ENCODE measurements at places on chromosomes 5 and 9. TPM values are rescaled to one million over a fixed set of nuclear protein-coding genes. Genes with fewer than 3 reads are reported as not detected.

DNA sequence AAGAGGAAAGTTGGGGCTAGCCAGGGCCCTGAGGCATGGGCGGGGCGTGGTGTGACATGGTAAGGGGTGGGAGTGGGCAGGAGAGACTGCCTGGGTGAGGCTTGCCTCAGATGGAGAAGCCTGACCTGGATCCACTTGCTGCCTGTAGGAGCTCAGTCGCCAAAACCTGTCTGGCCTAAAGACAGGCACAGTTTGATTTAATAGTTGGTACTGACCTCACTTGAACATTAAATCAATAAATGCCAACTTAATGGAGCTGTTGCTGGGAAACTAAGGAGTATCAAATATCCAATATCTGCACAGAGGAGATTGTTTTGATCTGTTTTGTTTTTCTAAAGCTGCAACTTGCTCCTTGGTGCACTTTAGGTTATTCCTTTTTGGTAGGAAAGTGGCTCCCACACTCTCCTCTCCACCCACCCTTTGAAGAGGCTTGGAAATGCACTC, 86.4 kb downstream of the RCL1 start:
- no peak overlapping the region for H3K4me3 ChIP-seq
- H3K27ac ChIP-seq = no peak overlapping the region
- no peaks in the 10 kb centered on the region for H3K27me3 ChIP-seq
- no peaks in the 10 kb centered on the region for H3K36me3 ChIP-seq
- DNase-seq = no peak

The PCDHAC1 gene
- total RNA-seq = not detected

The CNOT8 gene
- 42.4 TPM for total RNA-seq

DNA sequence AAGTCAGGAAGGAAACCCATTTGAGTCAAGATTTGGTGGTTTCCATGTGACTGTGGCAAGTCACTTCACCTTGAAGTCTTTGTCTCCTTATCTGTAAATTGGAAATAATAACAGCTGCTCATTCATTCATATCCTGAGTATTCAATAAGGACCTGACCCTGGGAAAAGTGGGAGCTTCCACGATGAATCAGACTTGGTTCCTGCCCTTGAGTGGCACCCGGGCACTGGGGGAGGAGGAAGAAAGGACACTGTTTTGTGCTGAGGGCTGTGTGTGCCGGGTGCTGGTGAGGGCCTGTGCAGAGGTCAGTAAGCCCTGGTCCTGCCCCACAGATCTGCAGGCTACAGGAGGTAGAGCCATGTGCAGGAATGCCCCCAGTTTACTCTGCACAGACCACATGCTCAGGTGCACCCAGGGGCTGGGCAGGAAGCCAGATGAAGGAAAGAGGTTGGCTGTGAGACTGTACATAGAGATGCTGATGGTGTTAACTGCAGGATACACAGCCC, 6.8 kb downstream of the NDST1 start:
- H3K36me3 ChIP-seq = peaks cover 3% of the 10 kb centered on the region
- no peaks in the 10 kb centered on the region for H3K27me3 ChIP-seq
- no peak overlapping the region for H3K4me3 ChIP-seq
- no peaks in the 10 kb centered on the region for H3K4me1 ChIP-seq
- H3K27ac ChIP-seq = no peak overlapping the region

DNA sequence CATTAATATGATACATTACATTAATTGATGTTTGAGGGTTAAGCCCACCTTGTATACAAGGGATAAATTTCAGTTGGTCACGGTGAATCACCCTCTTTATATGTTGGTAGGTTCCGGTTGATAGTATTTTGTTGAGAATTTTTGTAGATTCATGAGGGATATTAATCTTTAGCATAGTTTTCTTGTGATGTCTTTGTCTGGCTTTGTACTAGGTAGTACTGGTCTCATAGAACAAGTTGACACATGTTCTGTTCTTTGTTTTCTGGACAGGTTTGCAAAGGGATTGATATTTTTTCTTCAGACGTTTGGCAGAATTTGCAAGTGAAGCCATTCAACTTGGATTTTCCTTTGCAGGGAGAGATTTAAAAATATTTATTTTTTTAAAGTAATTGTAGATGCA, 49.1 kb upstream of the CLK4 start:
- H3K36me3 ChIP-seq = no peaks in the 10 kb centered on the region
- no peak overlapping the region for H3K27ac ChIP-seq
- H3K4me3 ChIP-seq = no peak overlapping the region
- no peak for DNase-seq
- no peaks in the 10 kb centered on the region for H3K4me1 ChIP-seq

DNA sequence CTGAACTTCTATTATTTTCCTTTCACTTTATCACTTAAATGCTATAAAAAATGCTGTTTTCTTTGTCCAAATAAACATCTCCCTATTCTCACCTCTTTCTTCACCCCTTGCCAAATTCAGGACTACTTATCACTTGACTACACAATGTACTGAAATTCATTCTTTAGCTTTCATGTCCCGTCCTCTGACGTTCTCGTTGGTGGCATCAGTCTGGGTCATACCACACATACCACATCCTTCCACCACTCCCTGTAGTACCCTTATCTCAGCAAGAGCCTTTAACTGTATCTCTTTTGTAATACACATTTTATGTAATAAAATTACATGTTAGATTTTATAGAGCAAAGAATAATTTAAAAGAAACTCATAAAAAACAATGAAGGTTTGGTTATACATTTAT, 231.1 kb upstream of the PAPPA start:
- no peak for DNase-seq
- no peaks in the 10 kb centered on the region for H3K36me3 ChIP-seq
- no peak overlapping the region for H3K4me3 ChIP-seq
- H3K27me3 ChIP-seq = no peaks in the 10 kb centered on the region
- no peak overlapping the region for H3K27ac ChIP-seq
- no peaks in the 10 kb centered on the region for H3K4me1 ChIP-seq

DNA sequence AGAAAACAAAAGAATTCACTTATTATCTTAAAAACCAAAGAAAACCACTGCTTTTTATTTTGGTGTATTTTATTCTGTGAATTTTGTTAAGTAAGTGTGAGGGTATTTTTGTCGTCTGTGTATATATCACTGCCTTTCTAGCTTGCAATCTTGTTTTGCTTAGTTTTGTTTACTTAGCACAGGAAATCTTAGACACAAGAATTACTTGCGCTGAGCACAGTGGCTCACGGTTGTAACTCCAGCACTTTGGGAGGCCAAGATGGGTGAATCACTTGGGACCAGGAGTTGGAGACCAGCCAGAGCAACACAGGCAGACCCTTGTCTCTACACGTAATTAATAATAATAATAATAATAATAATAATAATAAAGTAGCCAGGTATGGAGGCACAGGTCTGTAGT, 230.3 kb downstream of the PAPPA start:
- no peaks in the 10 kb centered on the region for H3K4me1 ChIP-seq
- no peaks in the 10 kb centered on the region for H3K36me3 ChIP-seq
- no peak for DNase-seq
- H3K4me3 ChIP-seq = no peak overlapping the region

The FOXD4L4 gene
- total RNA-seq = 0.24 TPM

GRCh38 chr9:93541581-93542349, 34.6 kb upstream of the PHF2 start:
- H3K36me3 ChIP-seq = peaks cover 27% of the 10 kb centered on the region
- H3K4me1 ChIP-seq = no peaks in the 10 kb centered on the region
- H3K4me3 ChIP-seq = no peak overlapping the region
- H3K27ac ChIP-seq = no peak overlapping the region
- DNase-seq = no peak

GRCh38 chr5:2029206-2029605, 146.5 kb upstream of the IRX4 start:
- no peaks in the 10 kb centered on the region for H3K4me1 ChIP-seq
- no peak overlapping the region for H3K4me3 ChIP-seq
- no peaks in the 10 kb centered on the region for H3K36me3 ChIP-seq
- H3K27ac ChIP-seq = no peak overlapping the region

DNA sequence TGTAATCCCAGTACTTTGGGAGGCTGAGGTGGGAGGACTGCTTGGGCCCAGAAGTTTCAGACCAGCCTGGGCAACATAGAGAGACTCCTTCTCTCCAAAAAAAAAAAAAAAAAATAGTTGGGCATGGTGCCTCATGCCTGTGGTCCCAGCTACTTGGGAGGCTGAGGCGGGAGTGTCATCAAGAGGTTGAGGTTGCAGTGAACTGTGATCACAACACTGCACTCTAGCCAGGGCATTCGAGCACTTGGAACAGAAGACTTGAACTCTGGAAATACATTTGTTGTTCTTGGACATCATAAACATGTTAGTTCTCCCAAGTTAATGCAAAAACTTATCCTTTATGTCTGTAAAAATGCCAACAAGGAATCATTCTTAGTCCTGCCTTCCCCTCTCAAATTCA, 29.6 kb downstream of the EHMT1 start:
- no peaks in the 10 kb centered on the region for H3K27me3 ChIP-seq
- H3K4me3 ChIP-seq = no peak overlapping the region
- H3K27ac ChIP-seq = no peak overlapping the region
- DNase-seq = no peak

- peaks cover 7% of the 10 kb centered on the region for H3K4me1 ChIP-seq
- DNase-seq = peak; percentile 61
- H3K4me3 ChIP-seq = no peak overlapping the region
- H3K27ac ChIP-seq = peak overlapping the region; percentile 80
- no peaks in the 10 kb centered on the region for H3K27me3 ChIP-seq
Observed at GRCh38 chr5:55364537-55365055, 56.8 kb downstream of the MTREX start.

The GARIN3 gene
- total RNA-seq = not detected

The PHYHD1 gene
- total RNA-seq = not detected

GRCh38 chr9:113578882-113579282, 115.4 kb downstream of the RGS3 start:
- H3K36me3 ChIP-seq = peaks cover 7% of the 10 kb centered on the region
- H3K4me1 ChIP-seq = peaks cover 91% of the 10 kb centered on the region
- peak; percentile 88 for DNase-seq
- 0 out of 2 replicates have a peak overlapping the region, but pooled peaks have one; percentile 16 for H3K4me3 ChIP-seq

DNA sequence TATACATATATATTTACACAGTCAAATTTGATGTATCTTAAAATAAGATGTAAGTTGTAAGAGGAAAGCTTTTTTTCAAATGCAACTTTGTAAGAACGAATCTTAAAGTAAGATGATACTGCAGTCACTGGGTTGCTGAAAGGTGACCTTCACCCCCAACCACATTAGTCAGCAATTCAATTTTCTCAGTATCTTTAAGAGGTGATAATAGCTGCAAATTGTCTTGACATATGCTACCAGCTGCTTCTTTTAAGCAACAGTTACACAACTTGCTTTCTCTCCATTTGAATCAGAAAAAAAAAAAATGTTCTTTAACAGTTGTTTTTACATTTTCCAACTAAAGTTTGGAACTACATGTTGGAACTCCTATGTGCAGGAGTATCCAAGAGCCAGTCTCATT, 246.6 kb upstream of the CCNG1 start:
- no peak overlapping the region for H3K4me3 ChIP-seq
- no peaks in the 10 kb centered on the region for H3K36me3 ChIP-seq
- DNase-seq = peak; percentile 3

The LHX6 gene
- not detected for total RNA-seq

- DNase-seq = peak; percentile 96
- H3K4me1 ChIP-seq = peaks cover 30% of the 10 kb centered on the region
- H3K27ac ChIP-seq = peak overlapping the region; percentile 96
- H3K36me3 ChIP-seq = peaks cover 11% of the 10 kb centered on the region
Observed at GRCh38 chr5:110751902-110752762, 13.3 kb downstream of the SLC25A46 start.

The SPINK6 gene
- not detected for total RNA-seq
